ENCODE measurements at places on chromosomes 2 and 18.

DNA sequence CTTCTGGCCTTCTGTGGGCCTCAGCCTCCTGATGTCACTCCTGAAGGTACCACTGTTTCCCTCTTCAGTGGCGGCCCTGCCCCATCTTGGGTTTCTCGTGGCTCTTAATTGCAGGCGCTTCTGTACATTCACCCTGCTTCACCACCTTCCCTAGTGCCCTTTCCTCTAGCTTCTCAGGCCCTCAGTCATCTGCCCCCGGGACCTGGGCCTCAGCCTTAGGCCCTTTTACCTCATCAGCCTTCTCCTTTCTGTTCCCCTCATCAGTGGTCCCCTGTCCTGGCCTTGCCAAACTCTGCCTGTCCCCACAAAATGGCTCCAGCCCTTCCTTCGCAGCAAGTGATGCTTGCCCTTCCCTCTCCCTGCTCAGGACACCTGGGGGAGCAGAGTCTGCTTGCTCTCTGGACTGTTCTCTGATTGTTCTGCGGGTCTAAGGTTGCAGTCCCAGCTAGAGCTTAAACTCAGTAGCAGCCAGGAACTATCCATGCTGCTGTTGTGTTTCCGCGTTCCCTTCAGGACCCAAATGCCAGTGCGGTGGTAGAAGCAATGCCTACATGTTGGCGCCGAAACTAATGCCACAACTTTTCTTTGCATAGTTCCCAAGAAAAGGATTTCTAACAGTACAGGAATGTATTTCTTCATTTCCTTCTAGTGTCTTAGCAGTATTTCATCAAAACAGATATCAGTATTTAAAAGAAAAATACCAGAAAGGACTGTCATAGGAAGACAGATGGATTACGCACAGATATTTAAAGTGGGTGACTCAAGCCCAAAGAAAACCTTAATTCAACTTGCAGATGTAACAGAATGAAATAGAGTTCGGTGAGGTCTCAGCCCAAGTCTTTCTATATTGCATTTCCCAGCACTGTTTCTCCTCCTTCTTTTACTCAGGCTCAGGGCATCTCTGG is 7.5 kb downstream of the ASB1 start:
- no peak for DNase-seq

GRCh38 chr2:239399433-239399920 is 1.3 kb downstream of the HDAC4 start:
- no peak for DNase-seq

- no peak for DNase-seq
These were observed 251.6 kb downstream of the BCL2 start for GRCh38 chr18:63067939-63068338.

- no peak for DNase-seq
These were observed 57.6 kb downstream of the ATOH8 start for GRCh38 chr2:85811180-85812093.

DNA sequence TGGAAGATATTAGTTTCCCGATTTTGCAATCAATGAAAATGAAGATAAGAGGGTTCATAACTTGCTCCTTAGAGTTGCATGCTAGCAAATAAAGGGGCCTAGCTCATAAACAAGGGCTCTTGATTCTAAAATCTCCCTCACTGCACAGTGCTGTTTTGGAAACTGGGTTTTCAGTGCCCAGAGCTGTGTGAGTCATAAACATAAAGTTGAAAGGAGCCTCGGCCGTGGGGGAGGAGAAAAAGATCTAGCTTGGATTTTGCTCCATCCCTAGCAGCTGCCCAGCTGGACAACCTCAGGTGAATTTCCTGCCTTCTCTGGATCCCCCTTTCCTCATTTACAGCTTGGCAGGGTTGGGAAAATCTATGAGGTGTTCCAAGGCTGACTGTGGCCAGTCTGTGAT is 42.5 kb downstream of the LYPD1 start:
- no peak for DNase-seq

DNA sequence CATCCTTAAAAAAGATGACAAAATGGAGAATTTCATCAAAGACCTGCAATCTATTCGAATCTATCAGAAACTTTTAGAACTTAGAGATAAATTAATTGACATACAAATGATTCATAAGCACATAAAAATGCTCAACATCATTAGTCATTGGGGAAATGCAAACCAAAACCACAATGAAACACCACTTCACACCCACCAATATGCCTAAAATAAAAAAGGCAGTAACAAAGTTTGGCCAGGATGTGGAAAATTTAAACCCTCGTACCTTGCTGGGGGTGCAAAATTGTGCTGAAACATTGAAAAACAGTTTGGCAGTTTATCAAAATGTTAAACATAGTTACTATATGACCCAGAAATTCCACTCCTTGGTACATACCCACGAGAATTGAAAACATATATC is 11.5 kb upstream of the EIF2AK3 start:
- no peak for DNase-seq

Data from thymus (tissue), 14 donors.